ENCODE measurements at places on chromosomes 2 and 18.

- DNase-seq = peak; percentile 58
These were observed 14.3 kb downstream of the COPS7B start for GRCh38 chr2:231800493-231801091.

GRCh38 chr18:62664414-62664813 is 50.9 kb upstream of the PHLPP1 start:
- DNase-seq = no peak

GRCh38 chr2:207567671-207568070 is 37.9 kb downstream of the CREB1 start:
- no peak for DNase-seq

DNA sequence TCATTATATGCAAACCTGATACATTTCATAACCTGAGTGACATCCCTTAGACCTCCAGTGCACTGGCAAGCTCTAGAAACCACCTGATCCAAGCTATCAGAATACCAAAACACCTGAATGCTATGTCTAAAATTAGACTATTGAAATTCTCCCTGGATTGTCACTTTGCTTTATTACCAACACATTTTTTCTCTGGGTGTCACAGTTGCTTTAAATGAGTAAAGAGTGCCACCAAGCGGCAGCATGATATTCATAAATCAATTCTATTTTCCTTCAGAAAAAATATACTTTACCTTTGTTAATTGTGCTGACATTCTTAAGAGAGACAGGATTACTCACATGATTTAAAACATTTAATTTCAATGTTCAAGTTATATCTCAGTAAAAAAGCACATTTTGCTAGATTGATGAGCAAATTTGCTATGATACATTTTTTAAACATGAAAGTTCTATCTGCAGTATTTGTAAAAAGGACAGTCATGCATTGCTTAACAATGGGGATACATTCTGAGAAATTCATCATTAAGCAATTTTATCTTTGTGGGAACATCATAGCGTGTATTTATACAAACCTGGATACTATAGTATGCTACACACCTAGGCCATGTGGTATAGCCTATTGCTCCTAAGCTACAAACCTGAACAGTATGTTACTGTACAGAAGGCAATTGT is 338.4 kb upstream of the SLC39A10 start:
- peak; percentile 73 for DNase-seq

DNA sequence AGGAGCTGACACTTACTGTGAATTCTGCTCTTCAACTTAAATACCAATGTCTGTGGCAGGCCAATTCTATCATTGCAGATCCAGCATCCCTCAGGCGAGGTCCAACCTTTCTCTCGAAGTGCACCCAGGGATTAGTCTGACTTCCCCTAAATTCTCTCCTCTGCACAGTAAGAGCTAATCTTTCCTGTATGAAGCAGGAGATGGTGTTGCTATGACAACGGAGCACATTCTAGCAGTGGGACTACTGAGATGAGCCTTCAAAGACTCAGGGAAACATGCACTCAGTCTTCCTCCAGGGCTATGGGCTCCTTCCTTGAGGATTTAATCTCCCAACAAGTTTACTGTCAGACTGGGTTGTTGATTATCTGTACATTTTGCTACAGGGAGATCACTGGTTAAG is 176.3 kb downstream of the NOL4 start:
- peak; percentile 94 for DNase-seq

DNA sequence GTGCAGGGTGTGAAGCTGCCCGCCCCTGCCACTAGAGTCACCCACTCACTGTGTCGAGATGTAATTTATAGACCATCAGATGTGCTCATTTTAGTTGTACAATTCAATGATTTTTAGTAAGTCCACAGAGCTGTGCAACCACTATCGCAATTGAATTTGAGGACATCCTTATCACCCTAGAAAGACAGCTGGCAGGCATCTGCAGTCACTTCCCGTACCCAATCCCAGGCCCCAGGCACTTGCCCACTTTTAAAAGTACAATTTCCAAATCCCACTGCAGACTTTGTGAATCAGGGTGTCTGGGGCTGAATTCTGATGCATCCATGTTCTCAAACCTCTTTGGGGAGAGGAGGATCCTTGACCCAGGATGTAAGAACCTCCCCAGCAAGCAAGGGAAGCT is 521.3 kb upstream of the SALL3 start:
- no peak for DNase-seq

- no peak for DNase-seq
These were observed 5.8 kb upstream of the GPD2 start for GRCh38 chr2:156430236-156430979.

- no peak for DNase-seq
These were observed 628 bp downstream of the OTOS start for GRCh38 chr2:240139666-240140393.

DNA sequence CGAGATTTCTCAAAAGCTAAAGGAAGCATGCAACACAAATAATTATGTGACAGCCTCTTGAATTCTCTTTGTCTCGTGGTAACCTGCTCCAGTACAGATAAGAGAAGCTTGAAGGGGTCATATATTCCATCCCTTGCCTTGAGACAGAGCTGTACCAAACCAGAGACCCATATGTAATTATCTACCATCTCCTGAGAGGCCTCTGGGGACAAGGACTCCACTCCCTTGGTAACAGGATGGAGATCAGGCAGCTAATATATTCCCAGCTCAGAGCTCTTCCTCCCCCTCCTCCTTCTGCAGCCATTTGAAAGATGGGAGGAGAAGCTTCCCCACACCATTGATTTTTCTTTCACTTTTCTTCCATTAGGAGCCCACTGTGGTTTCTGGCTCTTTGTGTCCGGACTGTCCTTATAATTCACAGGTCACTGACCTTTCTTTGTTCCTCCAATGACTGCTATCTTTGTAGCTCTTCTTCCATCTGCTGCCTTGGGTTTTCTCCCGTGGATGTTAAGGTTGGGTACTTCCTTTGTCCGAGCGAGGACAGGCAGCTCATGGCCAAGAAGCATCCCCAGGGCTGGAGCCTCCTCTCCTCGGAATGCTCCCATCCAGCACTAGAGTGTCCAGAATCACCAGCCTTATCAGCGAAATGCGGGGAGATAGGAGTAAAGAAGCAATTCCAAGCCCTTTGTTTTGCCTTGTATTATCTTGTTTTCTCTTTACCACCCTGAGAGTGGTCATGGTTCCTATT is 72.6 kb upstream of the STPG4 start:
- DNase-seq = peak; percentile 90

GRCh38 chr2:186726938-186727337 is 33.1 kb downstream of the FAM171B start:
- no peak for DNase-seq

DNA sequence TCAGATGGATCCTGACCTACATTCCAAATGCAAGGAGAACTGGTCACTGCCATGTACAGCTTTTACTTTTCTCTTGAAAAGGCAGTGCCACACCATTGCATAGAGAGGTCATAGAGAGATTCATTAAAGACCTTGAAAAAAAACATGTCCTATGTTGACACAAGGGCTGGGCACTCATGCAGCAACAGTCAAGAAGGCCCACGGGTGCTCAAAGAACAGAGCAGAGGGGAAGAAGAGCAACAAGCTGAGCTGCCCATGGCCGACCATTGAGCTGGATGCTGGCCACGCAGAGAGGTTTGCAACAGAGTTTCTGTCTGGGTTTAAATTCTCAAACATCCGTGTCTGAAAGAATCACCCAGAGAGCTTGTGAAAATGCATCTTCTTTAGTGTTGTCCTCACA is 99.1 kb downstream of the ADD2 start:
- no peak for DNase-seq

- no peak for DNase-seq
These were observed 51.0 kb upstream of the ABCA12 start for GRCh38 chr2:215189393-215189792.

GRCh38 chr2:111898703-111899514 is 502 bp downstream of the MERTK start:
- no peak for DNase-seq

DNA sequence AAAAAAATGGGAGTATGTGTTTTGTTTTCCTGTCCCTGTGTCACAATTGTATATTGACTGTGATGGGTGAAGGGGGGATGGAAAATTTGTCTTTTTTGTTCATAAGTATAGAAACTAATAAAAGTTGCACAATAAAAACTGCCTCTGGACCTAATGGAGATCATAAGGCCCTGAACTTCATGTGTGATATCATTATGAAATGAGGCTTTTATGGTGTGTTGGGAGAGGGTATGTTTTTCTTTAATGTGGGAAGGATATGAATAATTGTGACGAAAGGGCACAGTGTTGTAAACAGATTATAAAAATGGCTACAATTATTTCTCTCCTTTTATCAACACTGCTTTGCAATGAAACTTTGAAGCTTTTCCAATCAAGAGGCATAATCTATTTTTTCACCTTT is 1889.3 kb upstream of the CELF4 start:
- no peak for DNase-seq

- DNase-seq = no peak
These were observed 59.5 kb upstream of the ITPRID2 start for GRCh38 chr2:181832015-181832414.

- DNase-seq = peak; percentile 73
These were observed 201.5 kb upstream of the SLC35G4 start for GRCh38 chr18:11407940-11408339.

GRCh38 chr2:133817680-133818566 is 249.7 kb upstream of the NCKAP5 start:
- no peak for DNase-seq

DNA sequence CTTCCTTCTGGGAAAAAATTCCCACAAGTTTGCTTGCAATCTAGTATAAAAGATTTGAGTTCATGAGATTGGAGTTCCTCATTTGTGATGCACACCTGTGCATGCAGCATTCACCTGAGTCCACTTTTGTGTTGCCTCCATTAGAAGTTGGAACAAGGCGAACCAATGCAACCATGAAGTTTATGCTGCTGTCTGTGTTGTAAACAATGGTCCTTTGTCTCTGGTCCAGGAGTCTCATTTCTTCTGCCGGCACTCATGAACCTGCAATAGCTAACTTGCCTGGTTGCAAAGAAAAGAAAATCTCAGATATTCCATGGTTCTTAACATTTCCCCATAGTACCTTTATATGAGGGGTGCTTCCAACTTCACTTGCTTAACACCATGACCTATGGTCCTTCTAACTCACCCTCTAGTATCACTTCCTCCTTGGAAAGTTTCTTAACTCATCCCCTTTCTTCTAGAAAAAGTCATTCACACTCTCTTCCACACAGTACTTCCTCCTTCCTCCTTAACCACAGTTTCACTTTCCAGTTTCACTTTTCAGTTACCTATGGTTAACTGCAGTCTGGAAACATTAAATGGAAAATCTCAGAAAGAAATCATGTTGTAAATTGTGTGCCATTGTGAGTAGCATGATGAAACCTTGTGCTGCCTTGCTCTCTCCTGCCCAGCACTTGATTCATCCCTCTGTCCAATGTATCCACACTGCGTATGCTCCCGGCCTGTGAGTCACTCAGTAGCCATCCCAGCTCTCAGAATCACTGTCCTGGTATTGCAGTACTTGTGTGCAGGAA is 128.8 kb upstream of the TRIB2 start:
- no peak for DNase-seq

DNA sequence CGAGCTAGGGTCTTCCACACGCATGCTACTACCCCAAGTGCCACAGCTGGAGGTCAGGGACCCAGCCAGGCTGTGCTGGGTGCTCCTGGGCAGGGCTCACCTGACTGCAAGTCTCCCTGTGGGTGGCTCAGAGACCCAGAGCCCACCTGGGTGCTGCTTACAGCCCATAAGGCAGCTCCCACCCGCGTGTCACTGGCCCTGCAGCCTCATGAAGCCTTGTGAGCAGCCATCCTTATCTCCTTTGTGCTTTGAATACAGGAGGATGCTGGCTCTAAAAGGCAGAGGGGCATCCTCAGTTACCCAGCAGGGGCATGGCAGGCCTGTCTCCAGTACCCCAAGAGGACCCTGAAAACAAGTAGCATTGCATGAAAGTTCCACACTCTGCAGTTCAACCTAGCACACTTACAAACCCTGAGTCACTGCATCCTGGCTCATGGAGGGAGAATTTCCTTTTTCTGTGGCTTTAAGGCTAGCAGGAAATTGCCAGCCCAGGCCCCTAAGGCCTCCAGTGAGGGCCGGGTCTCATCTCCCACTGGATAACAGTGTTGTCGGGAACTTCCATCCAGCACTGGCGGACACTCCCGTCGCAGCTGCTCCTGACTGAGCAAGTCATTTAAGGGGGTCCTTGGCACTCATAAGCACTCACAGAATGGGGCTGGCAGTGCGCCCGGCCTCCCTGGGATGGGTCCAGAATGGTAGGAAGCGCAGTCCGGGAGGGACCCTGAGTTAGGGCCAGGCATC is 137.1 kb downstream of the RPIA start:
- DNase-seq = peak; percentile 82

GRCh38 chr2:221529943-221530652 is 42.0 kb downstream of the EPHA4 start:
- no peak for DNase-seq

GRCh38 chr18:46894124-46894523 is 23.2 kb downstream of the PIAS2 start:
- DNase-seq = no peak

GRCh38 chr2:236705295-236706105 is 135.9 kb downstream of the ACKR3 start:
- DNase-seq = no peak

GRCh38 chr2:120831086-120831485 is 95.4 kb downstream of the GLI2 start:
- DNase-seq = no peak

DNA sequence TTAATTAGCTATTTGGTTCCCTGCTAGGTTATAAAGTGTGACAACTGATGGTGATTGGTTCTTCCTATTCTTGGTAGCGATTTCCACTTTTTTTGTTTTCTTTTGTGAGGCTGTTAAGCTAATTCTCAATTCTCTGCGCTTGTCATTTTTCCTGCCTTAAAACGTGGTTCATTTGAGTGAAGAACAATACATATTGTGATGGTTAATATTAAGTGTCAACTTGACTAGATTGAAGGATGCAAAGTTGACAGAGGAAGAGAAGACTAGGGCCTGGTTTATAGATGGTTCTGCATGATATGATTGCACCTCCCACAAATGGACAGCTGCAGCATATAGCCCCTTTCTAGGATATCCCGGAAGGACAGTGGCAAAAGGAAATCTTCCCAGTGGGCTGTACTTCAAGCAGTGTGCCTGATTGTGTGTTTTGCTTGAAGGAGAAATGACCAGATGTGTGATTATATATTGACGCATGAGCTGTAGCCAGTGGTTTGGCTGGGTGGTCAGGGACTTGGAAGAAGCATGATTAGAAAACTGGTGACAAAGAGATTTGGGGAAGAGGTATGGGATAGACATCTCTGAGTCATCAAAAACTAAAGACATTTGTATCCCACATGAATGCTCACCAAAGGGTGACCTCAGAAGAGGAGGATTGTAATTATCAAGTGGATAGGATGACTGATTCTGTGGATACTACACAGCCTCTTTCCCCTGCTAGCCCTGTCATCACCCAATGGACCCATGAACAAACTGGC is 39.4 kb upstream of the ZNF804A start:
- no peak for DNase-seq

DNA sequence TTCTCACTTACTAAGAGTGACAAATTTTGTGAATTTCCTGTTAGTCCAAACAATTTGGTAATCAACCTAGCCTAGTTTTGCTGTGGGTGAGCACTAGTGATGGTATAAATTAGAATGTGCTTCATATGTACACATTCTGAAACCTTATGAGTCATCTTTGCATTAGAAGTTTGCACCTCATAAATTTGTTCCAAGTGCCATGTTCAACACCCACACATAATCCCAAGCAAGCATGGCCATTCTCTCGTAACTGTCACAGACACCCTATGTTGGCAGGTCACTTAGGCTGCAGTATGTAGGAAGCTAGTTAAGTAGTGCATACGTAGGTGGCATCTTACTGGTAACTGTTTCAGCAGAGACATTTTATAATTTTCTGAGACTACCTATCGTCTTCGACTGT is 46.9 kb downstream of the NAB1 start:
- DNase-seq = peak; percentile 30

- DNase-seq = no peak
These were observed 464.6 kb upstream of the HS6ST1 start for GRCh38 chr2:128783193-128783671.

Data from brain (organoid and tissue), 16 donors.